Right lobe of liver (tissue), 6 donors: ENCODE measurements at places on chromosomes 11 and 22. TPM values are rescaled to one million over a fixed set of nuclear protein-coding genes. Genes with fewer than 3 reads are reported as not detected.

Gene DDB1
- 94.5 TPM for total RNA-seq

Gene CCDC89
- total RNA-seq, result not detected

Gene CALCB
- total RNA-seq, result 0.29 TPM

Gene ZPR1
- 45.5 TPM for total RNA-seq

Gene BANF1
- total RNA-seq, result 69.5 TPM

Gene HBD
- total RNA-seq, result not detected

Gene C11orf16
- total RNA-seq, result not detected

Gene IMMP1L
- total RNA-seq, result 5.9 TPM

Gene PRG3
- not detected for total RNA-seq

Gene MS4A12
- not detected for total RNA-seq

Gene FOLR2
- 9.4 TPM for total RNA-seq

Gene CENPM
- total RNA-seq, result 0.64 TPM

Gene FAM111B
- 6.8 TPM for total RNA-seq

Gene C11orf86
- not detected for total RNA-seq

Gene SPTY2D1
- total RNA-seq, result 6.3 TPM

Gene TP53I11
- 22.1 TPM for total RNA-seq

Gene OR4C5
- not detected for total RNA-seq

Gene OR8G1
- not detected for total RNA-seq

Gene PGA4
- total RNA-seq, result 1.5 TPM

Gene WBP2NL
- total RNA-seq, result 0.12 TPM

Gene MS4A6E
- total RNA-seq, result not detected

Gene DERL3
- 1.1 TPM for total RNA-seq

Gene MS4A3
- total RNA-seq, result 0.48 TPM

Gene DDIAS
- 0.88 TPM for total RNA-seq

Gene FJX1
- 0.79 TPM for total RNA-seq

Gene INS
- total RNA-seq, result not detected

Gene FGF4
- not detected for total RNA-seq

Gene BBOX1
- total RNA-seq, result 25.3 TPM

Gene SHANK3
- 16.0 TPM for total RNA-seq

Gene PRRG4
- 13.6 TPM for total RNA-seq

Gene BIK
- total RNA-seq, result 0.42 TPM

Gene DRD2
- not detected for total RNA-seq

Gene OVCH2
- not detected for total RNA-seq
